Fibroblast of skin of right quadriceps (primary cell): ENCODE measurements at places on chromosomes 4 and X.
A peak's percentile ranks its signal among the peaks of the same experiment; 100 is the strongest.

DNA sequence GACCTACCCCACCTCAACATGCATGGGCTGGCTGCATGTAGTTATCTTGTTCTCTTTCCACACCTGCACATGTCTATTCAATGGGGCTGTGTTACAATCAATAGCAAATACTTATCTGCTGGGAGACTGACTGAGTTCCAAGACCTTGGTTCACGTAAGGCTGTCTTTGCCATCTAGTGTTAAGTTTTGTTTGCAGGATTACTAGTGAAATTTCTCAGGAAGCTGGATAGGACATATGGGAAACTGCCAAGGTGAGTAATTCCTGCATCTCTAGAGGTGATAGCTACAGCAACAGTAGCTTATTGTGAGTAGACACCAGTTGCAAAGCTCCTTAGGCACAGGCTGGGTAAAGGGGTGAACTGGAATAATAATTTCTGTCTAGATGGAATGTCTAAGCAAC, 177.5 kb downstream of the ENOX2 start:
- no peak for DNase-seq

- no peak for DNase-seq
These were observed 23.8 kb downstream of the HTRA3 start for GRCh38 chr4:8293131-8293975.

- DNase-seq: peak; percentile 76
These were observed 52.1 kb downstream of the TMEM165 start for GRCh38 chr4:55447831-55448230.

- DNase-seq: peak; percentile 40
These were observed 35.0 kb downstream of the CLDN2 start for GRCh38 chrX:106955004-106955772.

- no peak for DNase-seq
These were observed 479.3 kb downstream of the IL1RAPL1 start for GRCh38 chrX:29066516-29066915.

GRCh38 chr4:41052287-41052686, 162.1 kb downstream of the APBB2 start:
- no peak for DNase-seq

DNA sequence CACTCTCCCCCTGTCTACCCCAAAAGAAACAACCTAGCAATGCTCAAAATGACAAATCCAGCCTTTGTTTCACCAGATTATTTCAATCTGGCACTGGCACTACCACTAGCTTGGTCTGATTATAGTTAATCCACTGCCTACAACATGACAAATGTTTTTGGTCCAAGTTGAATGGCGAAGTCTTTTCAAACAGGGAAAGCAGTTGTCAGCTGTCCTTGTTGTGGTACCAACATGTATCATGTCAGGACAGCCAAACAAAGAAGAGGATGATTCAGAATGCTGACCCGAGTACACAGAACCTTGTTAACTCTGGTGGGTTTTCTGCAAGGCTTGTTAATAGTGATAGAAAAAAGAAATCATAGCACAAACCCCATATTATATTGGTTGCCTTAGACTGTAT, 160.8 kb upstream of the ANK2 start:
- no peak for DNase-seq

GRCh38 chrX:136767104-136767941, 13.4 kb downstream of the ARHGEF6 start:
- DNase-seq: peak; percentile 59

GRCh38 chrX:146481735-146482134, 327.8 kb upstream of the CXorf51B start:
- DNase-seq: no peak

DNA sequence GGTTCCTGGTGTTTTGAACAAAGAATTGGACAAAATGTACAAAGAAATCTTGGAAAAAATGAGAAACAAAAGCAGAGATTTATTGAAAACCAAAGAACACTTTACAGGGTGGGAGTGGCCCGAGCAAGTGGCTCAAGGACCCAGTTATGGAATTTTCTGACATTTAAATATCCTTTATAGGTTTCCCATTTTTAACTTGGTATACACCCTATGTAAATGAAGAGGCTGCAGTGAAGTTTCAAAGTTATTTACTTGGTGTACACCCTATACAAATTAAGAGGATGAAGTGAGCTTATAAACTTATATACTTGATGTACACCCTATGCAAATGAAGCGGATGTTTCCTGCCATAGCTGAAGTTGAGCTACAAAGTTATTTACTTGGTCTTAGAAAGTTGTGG, 4.7 kb downstream of the NLRP2B start:
- DNase-seq: no peak

DNA sequence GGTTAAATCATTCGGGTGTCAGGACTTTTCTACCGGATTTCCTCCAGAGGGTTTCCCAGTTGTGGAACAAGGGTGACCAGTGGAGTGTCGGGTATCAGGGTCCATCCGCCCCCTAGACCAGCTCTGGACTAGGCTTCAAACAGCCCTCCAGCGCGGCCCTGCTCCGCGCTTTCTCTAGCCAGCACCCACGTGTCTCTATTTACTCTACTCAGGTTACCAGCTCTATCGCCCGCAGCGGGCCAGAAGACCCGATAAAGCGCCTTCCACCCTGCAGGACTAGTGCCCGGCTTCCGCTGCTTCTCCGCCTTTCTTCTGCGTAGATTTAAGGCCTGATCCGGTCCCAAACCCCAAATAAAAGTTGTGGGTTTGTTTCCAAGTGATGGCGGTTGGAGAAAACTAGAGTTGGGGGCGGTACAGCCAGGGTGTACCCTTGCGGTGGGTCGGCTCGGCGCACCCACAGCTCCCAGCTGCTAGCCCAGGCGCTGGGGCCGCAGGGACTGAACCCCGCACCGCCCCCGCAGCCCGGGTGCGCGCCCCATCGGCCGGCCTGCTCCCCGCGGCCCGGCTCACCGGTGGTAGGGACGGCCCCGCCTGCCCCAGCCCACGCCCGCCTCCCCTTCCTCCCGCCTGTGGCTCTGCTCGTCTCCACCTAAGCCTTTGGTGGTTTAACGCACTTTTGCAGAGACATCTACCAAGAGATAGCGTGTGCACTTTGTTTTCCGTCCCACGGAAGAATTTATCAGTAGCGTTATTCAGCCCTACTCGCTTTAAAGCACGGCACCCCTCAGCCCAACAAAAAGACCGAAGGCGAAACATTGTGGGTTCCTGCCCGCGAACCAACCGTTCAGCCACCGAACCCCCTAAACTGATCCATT, 2.1 kb downstream of the LEF1 start:
- DNase-seq: peak; percentile 17

DNA sequence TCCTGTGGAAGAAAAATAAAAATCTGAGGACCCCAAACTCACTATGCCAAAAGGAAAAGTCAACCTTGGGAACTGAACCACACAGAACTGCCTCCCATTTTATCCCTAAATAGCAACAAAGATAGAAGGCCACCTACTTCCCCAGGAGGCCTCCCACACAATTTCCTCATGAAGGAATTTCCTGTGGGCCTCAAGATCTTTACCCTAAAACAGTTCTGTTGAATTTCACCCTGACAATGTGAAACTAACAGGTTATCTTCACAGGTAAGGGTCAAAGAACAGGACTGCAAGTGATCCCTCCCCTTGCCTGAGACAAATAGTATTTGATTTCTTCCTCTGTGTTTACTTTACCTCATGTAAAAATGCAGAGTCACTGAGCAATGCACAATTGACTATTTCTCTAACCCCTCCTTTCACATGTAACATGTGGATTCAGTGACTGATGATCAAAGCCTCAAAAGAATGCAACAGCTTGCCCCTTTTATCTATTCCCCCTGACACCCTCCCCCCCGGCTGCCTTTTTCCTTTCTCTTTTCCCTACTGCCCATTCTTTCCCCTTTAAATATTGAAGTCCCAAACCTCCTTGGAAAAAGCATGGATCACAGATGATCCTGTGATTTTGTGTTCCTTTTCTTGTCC, 33.3 kb downstream of the MEPE start:
- peak; percentile 56 for DNase-seq

DNA sequence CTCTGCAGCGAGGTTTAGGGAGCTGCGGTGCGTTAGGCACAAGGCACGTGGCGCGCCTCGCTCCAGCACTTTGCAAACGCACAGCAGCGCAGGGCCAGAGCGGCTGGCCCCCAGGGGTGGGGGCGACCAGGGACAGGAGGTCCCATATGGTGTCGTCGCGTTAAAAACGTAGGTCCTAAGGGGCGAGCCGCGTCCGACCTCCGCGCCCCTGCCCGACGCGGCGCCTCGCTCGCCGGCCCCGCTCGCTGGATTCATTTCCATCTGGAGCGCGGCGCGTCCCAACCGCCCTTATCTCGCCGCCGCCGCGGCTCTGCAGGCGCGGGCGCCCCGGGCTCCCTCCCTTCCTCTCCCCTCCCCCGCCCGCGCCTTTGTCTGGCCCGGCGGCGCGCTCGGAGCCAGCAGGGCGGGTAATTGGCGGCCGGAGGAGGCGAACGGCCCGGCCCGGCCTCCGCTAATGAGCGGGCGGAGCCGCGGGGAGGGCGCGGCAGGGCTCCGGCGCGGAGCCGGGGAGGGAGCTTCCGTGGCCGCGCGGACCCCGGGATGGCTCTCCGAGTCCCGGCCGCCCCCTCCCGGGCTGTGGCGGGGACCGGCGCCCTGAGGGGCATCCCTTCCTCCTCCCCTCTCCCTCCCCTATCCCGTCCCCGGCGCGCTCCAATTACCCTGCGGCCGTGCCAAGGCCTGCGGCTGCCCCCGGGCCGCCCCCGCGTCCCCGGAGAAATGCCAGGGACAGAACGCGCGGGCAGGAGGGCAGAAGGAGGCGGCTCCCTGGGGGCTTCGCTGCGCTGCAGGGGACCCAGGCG, 409.0 kb downstream of the BCOR start:
- peak; percentile 44 for DNase-seq

GRCh38 chrX:110114260-110114776, 111.4 kb downstream of the TMEM164 start:
- no peak for DNase-seq

DNA sequence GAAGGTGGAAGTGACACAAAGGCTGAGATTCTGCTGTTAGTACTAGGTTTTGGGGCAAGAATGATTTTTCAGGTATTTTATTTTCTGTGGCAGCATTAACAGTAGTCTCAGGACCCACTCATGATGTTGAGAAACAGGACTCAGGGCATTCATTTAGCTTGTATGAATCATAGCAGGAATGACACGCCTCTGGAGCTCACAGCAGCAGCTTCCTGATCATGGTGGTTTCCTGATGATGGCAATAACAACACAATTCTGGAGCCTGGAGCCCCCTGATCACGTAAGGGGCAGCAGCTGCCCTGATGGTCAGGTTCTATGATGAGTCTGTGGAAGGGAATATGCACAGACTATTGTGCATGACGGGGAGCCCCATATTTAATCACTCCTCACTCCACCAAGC, 47.0 kb downstream of the TASL start:
- DNase-seq: peak; percentile 29

DNA sequence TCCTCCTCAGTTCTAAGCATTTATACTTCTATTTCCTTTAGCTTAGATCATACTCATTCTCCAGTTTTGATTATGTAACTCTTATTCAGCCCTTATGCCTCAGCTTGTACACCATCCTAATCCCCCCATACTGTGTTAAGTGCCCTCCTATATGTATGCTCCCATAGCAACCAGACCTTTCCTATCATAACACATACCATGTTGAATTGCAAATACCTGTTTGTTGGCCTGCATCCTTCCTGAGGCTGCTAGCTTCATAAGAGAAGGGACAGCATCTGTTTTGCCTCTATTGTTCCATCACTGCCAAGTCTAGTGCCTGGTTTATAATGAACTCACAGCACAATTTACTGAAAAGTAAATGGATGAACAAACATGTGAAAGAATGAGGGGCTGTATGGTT, 443.7 kb downstream of the CENPC start:
- DNase-seq: no peak

DNA sequence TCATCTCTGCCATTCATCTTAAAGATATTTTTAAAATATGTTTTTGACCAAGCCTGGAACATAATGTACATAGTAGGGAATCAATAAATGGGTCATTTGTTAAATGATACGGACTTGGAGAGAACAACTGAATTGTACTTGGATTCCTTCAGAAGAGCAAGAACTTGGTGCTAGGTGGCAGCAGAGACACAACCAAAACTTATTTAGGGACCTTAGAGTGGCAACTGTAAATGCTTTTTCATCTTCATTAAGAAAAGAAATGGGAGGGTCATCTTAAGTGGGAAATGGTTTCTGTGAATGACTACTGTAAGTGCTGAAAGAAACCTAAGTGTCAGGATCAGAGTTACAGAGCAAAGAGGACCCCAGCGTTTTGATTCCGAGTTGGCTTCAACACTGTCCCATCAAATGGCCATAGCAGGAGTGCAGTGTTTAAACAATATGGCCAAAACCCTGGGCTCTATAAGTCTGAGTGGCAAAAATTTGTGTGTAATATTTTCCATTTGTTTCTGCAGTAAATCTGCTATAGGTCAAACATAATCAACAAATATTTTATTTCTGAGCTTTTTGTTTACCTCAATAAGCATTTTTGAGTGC, 213.6 kb downstream of the PALLD start:
- peak; percentile 70 for DNase-seq

GRCh38 chr4:54392479-54392878, 163.4 kb downstream of the PDGFRA start:
- DNase-seq: no peak

- DNase-seq: peak; percentile 21
These were observed 39.5 kb downstream of the TMEM165 start for GRCh38 chr4:55435141-55435841.

- DNase-seq: peak; percentile 7
These were observed 29.2 kb downstream of the PRRG1 start for GRCh38 chrX:37378404-37378803.

GRCh38 chrX:44784241-44784640, 59.6 kb upstream of the DUSP21 start:
- no peak for DNase-seq

GRCh38 chrX:21932292-21933002, 8.1 kb upstream of the SMS start:
- peak; percentile 85 for DNase-seq

- DNase-seq: no peak
These were observed 10.1 kb downstream of the SNX12 start for GRCh38 chrX:71057848-71058530.

DNA sequence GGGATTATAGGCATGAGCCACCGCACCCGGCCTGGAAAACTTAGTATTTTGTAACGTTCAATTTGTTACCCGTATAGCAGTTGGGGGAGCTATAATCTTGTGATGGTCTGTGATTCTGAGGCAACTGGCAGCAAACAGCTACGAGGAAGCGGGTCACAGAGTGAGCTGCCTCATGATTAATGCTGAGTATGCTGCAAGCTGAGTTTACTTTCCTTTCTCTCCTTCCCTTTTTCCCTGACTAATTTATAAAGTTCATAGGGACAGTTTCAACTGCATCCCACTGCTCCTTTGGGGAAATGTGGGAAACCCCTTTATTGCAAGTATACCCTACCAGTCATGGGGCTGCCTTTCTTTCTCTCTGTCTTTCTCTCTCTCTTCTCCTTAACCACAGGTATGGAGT, 17.7 kb upstream of the ELOVL6 start:
- DNase-seq: no peak

DNA sequence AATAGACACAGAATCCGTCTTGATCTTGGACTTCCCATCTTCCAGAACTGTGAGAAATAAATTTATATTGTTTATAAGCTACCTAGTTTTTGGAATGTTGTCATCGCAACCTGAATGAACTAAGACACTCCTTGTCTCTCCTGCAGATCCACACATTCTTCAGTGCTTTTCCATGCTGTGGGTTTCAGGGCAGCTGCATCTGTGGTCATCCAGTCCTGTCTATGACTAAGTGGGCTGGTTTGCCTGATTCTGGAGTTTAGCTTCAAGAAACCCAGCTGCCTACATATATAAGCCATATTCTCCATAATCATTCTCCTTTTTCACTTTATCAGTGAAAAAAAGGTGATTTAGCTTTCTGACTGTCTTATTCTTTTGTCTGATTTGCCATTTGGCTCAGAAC, 170.3 kb upstream of the KIT start:
- peak; percentile 38 for DNase-seq

GRCh38 chr4:165516281-165516833, 137.5 kb downstream of the CPE start:
- DNase-seq: no peak

GRCh38 chr4:71711985-71712348, 71.9 kb downstream of the GC start:
- no peak for DNase-seq
